ENCODE measurements at places on chromosomes 11 and 22.

DNA sequence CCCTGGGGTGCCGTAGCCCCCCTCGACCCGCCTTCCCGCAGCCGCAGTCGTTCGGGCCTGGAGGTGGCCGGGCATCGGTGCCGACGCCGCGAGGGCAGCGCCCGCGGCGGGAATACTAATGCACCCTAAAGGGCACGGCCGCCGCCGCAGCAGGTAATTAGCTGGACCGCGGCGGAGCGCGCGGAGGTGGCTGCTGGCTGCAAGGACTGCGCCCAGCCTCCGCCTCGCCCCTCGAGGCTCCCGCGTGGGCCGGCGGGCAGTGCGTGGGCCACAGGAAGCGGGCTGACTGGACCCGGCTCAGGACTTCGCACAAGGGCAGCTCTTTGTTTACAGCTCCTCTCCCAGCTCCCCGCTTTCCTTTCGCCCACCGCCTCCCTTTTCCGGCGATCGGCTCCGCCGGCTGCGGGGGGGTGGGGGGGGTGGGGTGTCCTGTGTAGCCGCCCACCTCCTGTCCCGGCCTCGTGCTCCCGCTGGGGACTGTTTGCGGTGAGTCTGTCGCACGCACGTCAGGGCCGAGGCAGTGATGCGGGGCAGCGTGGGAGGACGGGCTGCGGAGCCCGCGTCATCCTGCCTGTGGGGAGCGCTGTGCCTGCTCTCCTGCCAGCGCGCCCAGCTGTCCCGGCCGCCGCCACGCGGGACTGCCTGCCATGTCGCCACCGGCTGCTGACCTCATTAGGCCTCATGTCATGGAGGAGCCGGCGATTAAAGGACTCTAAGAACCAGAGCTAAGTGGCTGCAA is 53.2 kb downstream of the GRIK4 start:
- peak; percentile 81 for DNase-seq

GRCh38 chr22:30038219-30038618 is 42.0 kb upstream of the HORMAD2 start:
- DNase-seq: no peak

DNA sequence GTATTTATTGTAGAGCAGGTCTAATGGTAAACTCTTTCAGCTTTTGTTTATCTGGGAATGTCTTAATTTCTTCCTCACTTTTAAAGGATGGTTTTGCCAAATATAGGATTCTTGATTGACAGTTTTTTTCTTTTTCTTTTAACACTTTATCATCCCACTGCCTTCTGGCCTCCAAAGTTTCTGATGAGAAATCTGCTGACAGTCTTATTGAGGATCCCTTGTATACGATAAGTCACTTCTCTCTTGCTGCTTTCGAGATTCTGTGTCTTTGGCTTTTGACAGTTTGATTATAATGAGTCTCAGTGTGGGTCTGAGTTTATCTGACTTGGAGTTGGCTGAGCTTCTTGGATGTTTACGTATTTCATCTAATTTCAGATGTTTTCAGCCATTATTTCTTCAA is 6.7 kb upstream of the TSKU start:
- DNase-seq: no peak

GRCh38 chr11:103806130-103806895 is 230.1 kb upstream of the DDI1 start:
- no peak for DNase-seq

GRCh38 chr22:32622744-32623110 is 148.1 kb downstream of the FBXO7 start:
- no peak for DNase-seq

DNA sequence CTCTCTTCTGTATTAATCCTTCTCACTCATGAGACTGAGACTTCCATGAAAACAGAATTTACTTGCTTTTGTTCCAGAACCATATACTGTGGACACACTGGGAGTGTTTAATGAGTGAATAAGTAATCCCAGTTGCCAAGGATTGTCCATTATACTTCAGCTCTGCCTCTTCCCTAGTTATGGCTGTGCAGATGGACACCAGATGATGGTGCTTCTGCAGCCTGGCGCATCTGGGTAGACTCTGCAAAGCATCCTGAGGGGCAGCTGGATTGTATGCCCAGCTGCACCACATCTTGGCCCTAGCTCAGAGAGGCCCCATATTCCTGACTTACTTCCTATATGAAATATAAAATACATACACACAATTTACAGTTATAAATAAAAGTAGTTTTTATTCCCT is 43.5 kb downstream of the DBX1 start:
- DNase-seq: no peak
